ENCODE measurements at places on chromosomes 5 and 9.

DNA sequence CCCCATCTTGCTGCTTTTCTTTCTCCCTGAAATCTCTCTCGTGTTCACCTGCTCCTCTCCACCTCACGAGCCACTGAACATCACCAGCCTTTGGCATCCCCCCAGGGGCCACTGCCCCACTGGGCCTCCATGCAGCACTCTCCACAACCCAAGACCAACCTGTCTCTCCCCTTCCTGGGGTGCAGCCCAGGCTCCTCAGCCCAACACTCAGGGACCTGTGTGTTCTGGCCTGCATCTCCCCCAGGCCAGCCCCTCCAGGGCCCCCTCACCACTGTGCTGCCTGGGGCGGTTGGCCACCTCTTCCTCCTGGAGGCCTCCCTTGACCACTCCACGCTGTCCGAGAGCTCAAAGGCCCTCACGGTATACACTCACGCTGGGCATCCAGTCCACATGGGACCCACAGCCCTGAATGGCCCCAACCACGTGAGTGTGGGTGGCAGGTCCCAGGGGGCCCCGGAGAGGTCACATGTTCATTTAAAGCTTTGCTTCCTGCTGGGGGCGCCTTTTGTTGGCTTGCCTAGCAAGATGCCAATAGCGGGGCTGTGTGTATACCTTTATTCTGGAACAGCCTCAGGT lies 453 bp upstream of the DOK3 start:
- DNase-seq, result no peak

DNA sequence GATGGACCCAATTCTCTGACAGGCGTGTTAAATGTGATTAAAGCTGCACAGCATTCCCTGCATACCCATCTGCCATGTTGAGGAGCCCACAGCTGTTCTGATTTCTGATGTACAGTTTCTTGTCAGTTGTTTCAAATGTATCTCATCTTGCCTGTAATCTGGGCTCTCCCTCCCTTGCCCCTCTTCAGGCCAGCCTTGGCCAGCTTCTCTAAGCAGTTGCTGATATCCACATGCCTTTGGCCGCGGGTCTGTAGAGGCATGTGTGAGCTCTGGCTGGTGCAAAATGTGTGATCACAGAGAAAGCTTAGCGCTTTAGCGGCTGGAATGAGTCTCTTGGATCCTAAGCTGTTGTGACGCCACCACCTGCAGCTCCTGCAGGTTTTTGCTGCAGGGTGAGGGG lies 332.0 kb downstream of the MLLT3 start:
- no peak for DNase-seq

GRCh38 chr9:93245437-93245970 lies 61.6 kb downstream of the WNK2 start:
- DNase-seq, result no peak

- DNase-seq, result no peak
Observed at GRCh38 chr9:131459056-131459455, 43.7 kb upstream of the POMT1 start.

- DNase-seq, result peak; percentile 26
Observed at GRCh38 chr9:121286973-121287741, 19.2 kb downstream of the GSN start.

GRCh38 chr5:81247441-81247972 lies 14.4 kb downstream of the CKMT2 start:
- DNase-seq, result no peak

- no peak for DNase-seq
Observed at GRCh38 chr9:111728143-111728542, 66.6 kb downstream of the SHOC1 start.

Data from stimulated activated CD4-positive, alpha-beta T cell treated with anti-CD3 and anti-CD28 coated beads, Interleukin-2, amount 100 ng/mL, for 4 hours (primary cell).